ENCODE measurements at places on chromosomes 11 and 22. TPM values are rescaled to one million over a fixed set of nuclear protein-coding genes. Genes with fewer than 3 reads are reported as not detected.

The ST14 gene
- 0.09 TPM for total RNA-seq

The NRIP3 gene
- 2.1 TPM for total RNA-seq

The MGAT3 gene
- 19.3 TPM for total RNA-seq

The NRGN gene
- 1.00 TPM for total RNA-seq

The PIH1D2 gene
- total RNA-seq = 20.3 TPM
